ENCODE measurements at places on chromosomes 2 and 18.

GRCh38 chr2:196166876-196167275 is 4.5 kb downstream of the STK17B start:
- no peak for DNase-seq

GRCh38 chr2:128535953-128536352 is 217.3 kb upstream of the HS6ST1 start:
- DNase-seq: no peak

GRCh38 chr18:8854550-8854949 is 149.2 kb downstream of the MTCL1 start:
- DNase-seq: no peak

- DNase-seq: no peak
Observed at GRCh38 chr2:70785137-70785911, 5.1 kb downstream of the FIGLA start.

- no peak for DNase-seq
Observed at GRCh38 chr2:61326423-61326822, 144.5 kb downstream of the USP34 start.

DNA sequence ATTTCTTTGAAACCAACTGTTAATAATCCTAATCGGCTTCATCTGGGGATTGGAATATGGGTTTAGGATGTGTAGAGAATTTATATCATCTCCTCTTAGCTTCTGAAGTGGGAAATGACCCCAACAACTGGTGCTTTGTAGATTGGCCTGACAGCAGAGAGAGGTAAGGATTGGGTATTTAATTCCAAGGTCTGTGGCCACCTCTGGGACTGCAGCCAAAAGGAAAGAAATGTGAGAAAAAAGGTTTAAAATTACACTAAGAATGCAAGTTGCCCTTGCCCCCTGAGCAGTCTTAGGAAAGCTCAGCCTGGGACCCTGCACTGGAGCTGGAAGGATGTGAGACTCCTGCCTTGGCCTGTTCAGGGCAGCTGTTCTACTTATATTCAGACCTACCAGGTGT is 157.1 kb downstream of the FTCDNL1 start:
- no peak for DNase-seq

- DNase-seq: no peak
Observed at GRCh38 chr2:162125138-162125537, 26.9 kb downstream of the GCG start.

DNA sequence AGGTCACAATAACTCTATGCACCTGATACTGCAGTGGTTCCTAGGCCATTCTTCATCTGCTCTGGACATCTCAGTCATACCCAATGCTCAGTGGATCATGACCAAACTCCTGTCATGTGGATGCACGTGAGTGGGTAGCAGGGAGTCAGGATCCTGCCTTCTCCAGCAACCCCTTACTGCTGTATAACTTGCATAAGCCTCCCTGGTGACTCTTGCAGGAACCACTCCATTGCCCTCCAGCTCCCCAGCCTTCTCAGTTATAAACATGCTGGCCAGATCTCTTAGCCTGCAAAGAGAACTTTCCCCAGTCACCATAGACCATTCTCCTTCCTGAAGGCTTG is 98.6 kb upstream of the ZNF397 start:
- DNase-seq: no peak

DNA sequence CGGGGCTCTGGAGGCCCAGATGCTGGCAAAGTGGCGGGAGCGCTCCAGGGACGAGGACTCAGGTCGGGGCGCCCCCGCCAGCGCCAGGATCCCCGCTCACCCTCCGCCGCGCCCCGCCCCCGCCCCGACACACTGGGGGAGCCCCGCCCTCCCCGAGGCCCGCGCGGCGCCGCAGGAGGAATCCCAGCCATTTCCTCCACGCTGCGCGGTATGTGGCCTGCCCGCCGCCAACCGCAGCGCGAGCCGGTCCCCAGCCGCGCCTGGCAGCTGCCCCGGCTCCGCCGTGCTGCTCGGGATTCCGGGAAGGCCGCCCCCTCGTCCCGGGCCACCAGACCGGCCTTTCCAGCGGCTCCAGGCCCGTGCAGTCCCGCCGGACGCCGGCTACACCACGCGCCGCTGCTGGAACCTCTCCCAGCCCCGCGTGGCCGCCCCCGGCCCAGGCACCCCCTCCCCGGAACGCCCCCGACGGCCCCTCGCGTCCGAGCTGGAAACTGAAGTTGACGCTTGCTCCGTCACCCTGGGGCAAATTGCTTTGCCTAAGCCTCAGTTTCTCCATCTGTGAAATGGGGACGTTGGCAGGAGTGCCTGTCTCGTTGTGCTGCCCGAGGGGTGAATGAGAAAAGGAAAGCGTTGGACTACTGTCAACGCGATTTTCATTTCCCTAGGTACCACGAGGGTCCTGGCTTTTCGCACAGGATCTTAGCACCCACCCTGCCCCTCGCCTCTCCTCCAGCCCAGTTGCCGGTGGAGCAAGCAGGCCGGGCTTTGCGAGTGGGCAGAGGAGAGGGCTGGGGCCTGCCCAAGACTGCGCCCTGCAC is 53.6 kb downstream of the PKDCC start:
- no peak for DNase-seq
